ENCODE measurements at places on chromosomes 4 and X.

DNA sequence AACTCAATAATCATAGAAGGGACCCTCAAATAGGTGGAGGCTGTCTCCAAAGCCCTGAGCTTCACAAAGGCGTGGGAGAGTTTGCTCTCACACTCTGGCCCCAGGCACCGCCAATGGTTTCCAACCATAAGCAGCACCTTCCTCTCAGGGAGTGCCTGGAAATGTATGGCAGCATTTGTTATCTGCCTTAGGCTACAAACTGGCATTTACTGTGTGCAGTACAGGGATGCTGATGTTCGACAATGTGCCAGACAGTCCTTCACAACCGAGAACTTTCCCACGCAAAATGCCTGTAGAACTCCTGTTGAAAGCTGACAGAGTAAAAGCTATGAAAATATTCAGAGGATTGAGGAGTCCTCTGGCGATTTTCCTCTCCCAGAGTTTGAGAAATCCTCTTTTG lies 55.7 kb upstream of the CDKN2AIP start:
- DNase-seq = no peak

- DNase-seq = no peak
These were observed 89.2 kb downstream of the ZNF330 start for GRCh38 chr4:141309874-141310273.

DNA sequence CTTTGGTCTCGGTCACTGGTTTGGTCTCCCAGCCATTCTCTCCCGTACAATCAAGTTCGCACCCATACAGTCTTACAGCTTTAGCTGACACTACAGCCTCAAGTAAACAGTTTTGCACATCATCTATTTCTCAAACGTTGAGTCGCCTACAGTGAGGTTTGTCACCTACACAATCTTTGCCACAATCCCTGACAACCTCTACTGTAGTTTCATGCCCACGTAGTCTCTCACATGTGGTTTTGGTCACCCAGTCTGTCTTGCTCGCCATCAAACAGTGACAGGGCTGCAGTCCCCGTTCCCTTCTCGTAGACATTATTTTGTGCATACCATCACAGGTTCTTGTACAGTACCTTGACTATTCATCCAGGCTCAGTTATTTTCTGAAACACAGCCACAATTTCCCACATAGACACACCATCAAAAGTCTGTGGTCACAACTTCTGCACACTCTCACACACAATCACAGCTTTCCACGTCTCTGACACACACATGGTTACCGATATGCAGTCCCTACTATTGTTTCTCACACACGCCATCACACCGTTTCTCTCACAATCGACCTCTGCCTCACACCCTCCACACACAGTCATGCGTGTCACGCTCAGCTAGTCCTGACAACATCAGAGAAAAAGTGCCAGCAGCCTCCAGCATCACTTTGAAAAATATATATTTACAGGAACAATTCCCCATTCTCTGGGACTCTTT lies 5.3 kb upstream of the CFP start:
- DNase-seq = no peak

DNA sequence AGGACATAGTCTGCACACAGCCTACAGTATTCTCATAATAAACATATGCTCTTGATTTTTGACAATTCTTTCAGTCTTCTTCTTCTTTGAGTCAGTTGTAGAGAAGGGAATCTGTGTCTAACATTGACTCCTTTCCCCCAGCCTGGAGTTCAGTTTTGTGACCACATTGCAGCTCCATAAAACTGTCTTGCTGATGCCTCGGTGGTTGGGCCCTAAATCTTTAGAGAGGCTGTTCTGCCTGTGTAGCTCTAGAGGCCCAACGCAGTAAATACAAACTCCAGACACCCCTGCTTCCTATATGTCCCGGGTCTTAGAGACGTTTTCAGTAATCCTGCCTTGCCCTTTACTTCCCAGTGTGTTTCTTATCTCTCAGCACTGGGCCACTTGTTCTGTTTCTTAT lies 639.5 kb upstream of the AADAT start:
- no peak for DNase-seq

DNA sequence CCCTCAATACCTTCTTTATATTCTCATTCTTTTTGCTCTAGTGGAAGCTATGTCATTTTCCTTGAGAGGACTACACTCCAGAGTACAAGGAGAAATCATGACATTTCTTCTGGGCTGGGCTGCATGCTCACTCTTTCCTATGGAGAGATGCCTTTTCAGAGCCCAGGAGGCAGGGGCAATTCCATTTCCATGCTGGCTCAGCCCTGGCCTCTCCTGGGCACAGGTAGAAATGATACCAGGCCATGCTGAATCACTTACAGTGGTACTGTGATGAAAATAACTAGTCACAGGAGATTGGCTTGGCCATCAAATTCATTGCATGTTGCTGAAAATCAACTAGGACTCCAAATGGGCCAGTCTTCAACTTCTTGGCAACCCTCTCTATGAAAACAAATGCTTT lies 34.0 kb upstream of the PPARGC1A start:
- no peak for DNase-seq

GRCh38 chrX:64198036-64198435 lies 7.5 kb downstream of the AMER1 start:
- no peak for DNase-seq

GRCh38 chr4:156255230-156256007 lies 301.8 kb upstream of the CTSO start:
- DNase-seq = no peak

- DNase-seq = no peak
These were observed 1.9 kb upstream of the VEGFC start for GRCh38 chr4:176794651-176795050.

GRCh38 chr4:35052546-35052945 lies 1191.8 kb downstream of the ARAP2 start:
- no peak for DNase-seq

DNA sequence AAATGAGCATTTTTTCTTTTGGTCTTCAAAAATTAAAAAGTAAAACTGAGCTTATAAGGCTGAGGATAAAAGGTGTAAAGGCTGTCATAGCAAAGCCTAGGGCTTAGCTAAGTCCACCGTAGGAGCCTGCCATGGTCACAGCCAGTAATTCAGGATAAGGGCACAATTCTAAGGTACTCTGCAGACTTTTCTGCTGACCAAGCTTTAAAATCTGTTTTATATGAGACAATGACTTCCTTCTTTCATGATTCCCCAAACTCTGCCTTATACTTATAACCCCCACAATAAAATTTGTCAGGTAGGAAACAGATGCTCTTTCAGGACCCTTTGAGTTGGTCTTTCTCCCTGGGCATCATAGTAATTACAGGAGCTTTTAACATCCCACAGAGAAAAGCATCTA lies 138.5 kb downstream of the COL4A6 start:
- no peak for DNase-seq

GRCh38 chr4:168877511-168878491 lies 132.3 kb downstream of the CBR4 start:
- peak; percentile 79 for DNase-seq

GRCh38 chrX:88988796-88989195 lies 241.8 kb downstream of the CPXCR1 start:
- no peak for DNase-seq

DNA sequence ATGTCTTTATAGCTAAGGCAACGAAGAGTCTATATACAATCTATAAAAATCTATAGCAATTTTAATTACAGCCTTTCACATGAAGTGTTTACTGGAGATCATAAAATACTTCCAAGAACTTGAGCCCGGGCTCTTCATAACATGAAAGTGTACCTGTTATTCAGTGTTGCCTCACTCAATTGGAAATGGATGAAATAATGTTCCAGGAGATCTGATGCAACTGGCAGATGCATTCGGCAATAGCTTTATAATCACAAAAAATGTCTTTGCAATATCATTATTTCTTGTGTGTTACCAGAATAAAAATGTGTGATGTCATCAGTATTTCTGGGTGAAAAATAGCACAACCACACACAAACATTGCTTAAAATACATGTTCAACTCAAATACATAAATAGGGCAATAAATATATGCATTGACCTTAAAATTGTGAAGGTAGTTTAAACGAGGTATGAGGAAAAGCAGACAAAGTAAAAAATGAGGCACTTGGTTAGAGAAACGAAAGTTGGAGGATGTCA lies 1266.8 kb upstream of the PCDH7 start:
- no peak for DNase-seq

DNA sequence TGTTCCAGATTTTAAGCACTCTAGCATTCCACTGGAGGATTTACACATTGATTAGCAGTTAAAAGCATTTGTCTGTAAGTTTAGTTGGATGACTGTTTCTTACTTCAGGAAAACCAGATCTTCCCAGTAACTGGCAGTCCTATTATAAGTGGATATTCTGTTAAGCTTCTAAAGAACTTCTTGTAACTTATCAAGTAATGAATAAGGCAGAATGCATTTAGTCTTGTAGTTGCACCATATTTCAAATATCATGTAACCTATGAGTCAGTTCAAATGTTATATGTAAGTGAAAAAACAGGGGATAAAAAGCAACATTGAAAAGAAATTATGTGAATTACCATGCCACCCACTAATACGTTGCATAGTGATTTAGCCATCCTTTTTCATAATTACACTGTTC lies 30.2 kb upstream of the TENM3 start:
- no peak for DNase-seq

DNA sequence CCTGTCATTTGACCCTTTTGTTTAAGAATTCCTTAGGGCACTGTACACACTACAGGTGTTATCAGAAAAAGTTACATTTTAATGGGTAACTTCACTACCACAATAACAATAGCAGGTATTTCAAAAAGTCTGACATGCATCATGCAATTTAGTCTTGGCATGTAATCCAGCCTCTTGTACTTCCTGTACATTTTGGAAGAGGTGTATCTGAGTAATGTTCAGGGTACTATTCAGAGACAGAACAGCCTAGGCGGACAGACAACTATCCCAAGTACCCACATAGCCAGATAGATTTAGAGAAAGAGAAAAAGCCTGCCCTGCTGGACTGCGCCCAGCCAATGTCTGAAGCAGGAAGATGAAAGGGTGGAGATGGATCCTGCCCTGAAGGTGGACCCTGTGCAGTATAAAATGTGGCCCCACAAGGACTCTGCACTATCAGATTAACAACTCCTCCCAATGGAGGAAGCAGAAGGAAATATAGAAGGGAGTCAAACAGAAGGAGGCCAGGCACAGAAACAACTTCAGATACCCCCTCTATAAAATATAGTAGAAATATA lies 8.5 kb downstream of the UGT2B7 start:
- no peak for DNase-seq

- DNase-seq = no peak
These were observed 1.8 kb downstream of the CCNQ start for GRCh38 chrX:153596981-153597750.

DNA sequence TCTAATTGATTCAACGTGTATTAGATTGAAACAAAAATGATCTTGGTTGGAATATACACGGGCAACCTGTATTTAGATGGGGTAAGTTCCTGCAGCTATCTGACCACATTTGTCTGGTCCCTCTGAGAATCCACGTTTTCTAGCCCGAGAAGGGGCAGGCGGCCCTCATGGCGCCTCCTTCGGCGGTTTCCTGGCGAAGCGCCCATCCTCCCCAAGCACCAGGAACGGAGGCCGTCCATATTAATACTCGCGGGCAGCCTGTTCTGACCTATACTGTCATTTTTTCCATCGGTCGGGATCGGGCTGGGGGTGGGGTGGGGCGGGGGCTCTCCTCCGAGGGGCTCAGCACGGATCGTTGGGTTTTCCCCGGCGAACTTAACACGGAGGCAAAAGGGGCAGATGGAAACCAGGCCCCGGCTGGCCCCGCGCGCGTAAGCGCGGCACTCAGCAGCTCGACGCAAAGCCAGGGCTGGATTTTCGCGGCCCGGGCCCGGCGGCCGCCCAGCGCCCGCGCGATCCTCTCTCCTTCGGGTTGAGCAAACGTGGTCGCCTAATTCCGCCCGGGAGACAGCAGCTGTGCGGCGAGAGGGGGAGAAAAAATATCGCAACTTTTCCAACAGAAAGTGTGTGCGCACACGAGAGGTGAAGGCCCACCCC lies 77.2 kb upstream of the BCOR start:
- no peak for DNase-seq

GRCh38 chr4:93751411-93751810 lies 77.1 kb upstream of the ATOH1 start:
- no peak for DNase-seq

- no peak for DNase-seq
These were observed 145.0 kb upstream of the LEF1 start for GRCh38 chr4:108313546-108314339.

DNA sequence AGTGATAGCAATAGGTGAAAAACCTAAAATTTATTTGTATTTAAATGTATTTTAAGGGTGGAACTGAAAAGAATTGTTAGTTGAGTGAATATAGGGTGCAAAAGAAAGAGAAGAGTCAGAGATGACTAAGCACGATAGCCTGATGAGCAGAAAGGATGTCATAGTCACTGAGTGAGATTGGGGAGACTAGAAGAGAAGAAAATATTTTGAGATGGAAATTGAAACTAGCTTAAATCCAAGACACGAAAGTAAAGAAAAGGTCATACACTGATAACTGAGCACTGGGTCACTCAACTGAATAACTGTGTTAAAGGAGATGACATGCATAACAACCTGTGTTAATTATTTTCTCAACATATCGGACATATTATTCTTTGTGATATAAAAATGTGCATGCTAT lies 55.5 kb downstream of the SPANXN4 start:
- no peak for DNase-seq

GRCh38 chrX:56569378-56570057 lies 6.1 kb downstream of the UBQLN2 start:
- peak; percentile 57 for DNase-seq

DNA sequence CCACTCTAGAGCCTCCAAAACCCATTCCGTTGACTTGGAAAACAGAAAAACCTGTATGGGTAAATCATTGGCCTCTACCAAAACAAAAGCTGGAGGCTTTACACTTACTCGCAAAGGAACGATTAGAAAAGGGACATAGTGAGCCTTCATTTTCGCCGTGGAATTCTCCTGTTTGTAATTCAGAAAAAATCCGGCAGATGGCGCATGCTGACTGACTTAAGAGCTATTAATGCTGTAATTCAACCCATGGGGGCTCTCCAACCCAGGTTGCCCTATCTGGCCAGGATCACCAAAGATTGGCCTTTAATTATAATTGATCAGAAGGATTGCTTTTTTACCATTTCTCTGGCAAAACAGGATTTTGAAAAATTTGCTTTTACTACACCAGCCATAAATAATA lies 60.8 kb downstream of the ZNF732 start:
- peak; percentile 73 for DNase-seq

DNA sequence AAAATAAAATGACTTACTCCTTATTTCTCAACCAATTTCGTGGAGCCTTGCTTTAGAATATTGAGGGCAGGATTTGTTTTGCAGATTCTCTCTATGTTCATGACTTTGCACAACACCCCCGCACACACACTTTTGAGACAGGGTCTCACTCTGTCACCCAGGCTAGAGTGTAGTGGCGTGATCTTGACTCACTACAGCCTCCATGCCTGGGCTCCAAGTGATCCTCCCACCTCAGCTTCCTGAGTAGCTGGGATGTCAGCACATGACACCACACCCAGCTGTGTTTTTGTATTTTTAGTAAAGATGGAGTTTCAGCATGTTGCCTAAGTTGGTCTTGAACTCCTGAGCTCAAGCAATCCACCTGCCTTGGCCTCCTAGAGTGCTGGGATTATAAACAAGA lies 12.0 kb downstream of the CT47C1 start:
- no peak for DNase-seq

Measured in suppressor macrophage treated with lipopolysaccharide for 4 hours (primary cell).